ENCODE measurements at places on chromosomes 5 and 9.

DNA sequence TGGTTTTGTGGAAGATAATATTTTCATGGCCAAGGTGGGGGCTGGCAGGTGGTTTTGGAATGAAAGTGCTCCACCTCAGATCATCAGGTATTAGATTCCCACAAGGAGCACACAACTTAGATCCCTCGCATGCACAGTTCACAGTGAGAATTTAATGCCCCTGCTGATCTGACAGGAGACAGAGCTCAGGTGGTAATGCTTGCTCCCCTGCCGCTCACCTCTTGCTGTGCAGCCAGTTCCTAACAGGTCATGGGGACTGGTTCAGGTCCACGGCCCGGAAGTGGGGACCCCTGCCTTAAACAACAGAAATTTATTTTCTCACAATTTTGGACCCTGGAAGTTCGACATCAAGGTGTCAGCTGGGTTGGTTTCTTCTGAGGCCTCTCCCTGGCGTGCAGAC, 668.7 kb upstream of the ZNF608 start:
- DNase-seq, result no peak

GRCh38 chr9:7862170-7862569, 62.6 kb upstream of the DMAC1 start:
- no peak for DNase-seq

DNA sequence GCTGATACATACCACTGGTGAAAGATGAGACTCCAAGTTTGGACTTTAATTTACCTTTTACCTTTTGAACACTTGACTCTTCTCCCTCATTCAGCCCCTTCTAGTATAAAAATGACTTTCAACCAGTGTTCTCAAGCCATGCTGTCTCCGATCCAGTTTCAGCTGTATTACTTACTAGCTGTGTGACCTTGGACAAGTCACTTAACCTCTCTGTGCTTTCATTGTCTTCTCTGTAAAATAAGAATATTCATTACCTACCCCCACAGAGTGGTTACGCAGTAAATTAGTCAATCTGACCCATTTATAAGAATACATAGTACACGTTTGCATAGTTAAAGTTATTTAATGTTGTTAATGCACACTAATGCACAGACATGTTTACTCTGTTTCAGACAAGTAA, 12.6 kb upstream of the CEMIP2 start:
- no peak for DNase-seq

DNA sequence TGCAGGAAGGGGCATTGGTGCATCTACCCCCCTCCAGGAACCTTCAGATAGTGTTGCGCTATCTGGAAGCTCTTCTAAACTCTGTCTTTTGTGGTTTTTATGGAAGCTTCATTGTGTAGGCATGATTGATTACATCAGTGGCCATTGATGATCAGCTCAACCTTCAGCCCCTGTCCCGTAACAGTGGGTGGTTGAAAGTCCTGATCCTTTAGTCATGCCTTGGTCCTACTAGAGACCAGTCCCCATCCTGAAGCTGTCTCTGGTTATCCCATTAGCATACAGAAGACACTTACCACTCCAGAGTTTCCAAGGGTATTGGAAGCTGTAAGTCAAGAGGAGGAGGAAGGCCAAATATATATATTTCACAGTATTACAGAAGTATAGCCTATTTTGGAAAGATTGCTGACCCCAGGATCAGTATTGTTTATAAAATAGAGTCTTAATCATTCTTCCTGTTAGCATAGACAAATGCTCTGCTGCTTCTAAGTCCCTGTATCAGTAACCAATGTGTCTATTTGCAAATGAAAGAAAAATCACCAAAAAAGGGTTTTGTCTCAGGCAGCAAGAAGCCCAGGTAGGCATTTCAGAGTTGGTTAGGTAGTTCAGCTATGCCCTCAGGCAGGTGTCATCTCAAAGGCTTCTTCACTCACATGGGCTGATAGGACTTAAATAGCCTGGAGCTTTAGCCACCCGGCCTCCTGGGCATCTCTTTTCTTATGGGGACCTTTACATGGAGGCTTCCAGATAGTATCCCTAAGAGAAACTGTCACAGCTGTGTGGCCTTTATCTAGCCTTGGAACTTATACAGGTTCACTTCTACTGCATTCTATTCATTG, 41.6 kb downstream of the SPIN1 start:
- DNase-seq, result no peak

GRCh38 chr5:102211165-102211564, 84.9 kb downstream of the SLCO4C1 start:
- no peak for DNase-seq

GRCh38 chr5:4189317-4189716, 593.7 kb downstream of the IRX1 start:
- no peak for DNase-seq

GRCh38 chr5:40121236-40121635, 558.5 kb upstream of the PTGER4 start:
- no peak for DNase-seq

DNA sequence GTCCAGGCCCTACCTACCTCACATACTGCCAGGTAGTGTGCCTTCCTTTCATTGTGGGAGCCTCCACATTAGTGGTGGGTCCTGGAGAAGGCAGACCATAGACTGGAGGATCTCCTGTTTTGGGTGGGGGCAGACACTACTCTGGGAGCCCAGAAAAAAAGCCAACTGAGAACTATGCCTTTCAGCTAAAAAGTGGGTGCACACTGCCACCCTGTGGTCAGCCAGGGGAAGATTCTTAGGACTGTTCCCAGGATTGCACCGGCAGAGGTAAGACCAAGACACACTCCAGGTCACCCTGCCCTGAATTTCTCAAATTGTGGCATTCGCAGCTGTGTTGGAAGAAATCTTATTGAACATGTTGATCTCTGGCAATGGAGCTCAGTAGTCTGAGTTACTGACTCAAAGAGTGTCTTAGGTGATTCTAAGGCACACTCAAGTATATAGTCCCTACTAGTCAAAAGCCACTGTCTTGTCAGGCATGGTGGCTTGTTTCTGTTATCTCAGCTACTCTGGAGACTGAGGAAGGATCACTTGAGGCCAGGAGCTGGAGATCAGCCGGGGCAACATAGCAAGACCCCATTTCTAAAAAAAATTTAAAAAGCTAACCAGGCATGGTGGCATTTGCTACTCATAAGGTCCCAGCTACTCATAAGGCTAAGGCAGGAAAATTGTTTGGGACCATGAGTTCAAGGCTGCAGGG, 3.6 kb downstream of the SIGMAR1 start:
- no peak for DNase-seq

DNA sequence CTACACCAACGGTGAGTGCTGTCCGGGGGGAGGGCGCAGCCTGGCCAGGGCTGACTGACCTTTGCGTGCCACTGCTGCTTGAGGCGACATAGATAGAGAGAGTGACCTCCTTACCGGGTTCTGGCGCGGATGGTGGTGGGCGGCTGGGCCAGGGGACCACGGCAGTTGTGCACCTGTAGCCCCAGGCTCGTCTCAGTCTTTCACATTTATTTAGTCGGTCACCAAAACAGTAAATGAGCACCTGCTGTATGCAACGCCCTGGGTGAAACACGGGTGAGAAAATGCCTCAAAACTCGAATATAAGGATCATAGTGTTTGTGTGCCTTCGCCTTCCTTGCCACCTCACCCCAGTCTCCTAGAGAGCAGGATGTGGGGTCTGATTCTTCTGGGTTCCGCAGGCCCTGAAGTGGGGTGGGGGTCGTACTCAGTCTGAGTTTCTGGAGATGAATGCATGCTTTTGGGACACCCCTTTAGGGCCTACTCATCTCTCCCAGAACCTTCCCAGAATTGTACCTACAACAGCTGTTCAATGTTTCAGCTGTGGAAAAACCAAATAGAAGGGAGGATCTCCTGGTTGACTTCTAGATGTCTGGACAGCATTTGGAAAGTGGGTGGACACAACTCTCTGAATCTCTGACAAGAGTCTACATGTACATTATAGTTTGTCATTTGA, 714 bp downstream of the SEC24A start:
- no peak for DNase-seq

DNA sequence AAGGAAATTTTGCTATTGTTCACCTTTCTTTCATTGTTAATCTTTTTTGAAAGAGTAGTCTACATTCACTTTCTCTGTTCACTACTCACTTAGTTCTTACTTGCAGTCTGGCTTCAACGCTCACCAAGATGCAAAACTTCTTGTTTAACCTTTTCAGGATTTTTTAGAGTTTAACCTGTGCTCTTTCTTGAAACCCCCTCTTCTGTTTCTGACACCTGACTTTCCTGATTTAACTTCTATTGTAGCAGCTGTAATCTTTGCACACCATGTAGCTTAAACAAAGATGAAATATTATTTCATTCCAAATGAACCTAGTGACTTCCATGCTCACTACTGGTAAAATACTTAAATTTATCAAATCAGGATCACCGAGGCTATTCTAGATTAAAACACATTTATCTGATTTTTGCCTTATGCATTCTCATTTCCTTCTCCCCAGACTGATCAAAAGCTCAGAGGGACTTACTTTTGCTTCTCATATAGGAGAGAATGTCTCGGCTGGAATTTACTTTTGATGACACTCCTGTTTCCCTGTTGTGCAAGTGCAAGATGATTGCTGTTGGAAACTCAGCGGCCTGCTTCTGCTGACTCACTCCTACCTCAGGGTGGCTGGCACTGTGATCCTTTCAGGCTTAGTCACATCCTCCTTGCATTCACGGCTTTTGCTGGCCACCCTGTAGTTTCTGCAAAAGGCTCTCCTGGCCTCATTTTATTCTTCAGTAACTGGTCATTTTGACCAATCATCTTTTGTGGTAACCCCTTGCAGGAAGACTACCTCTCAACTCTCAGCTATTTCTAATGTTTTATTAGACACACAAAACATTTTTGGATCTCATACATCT, 109.3 kb upstream of the IFNE start:
- DNase-seq, result no peak

DNA sequence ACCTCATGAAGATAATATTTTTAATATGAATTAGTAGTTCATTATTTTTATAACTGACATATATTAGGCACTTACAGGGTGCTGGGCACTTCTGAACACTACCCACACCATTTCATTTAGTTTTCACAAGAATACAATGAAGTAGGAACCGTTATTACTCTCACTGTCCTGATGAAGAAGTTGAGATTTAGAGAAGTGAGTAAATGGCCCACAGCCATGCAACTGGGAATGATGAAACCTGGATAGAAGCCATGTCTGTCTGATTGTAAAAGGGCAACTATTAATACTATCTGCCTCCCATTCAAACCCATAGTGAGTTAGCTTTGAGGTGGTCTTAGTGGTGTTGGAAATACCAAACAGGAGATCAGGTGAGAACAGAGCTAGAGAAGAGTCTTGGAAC, 29.6 kb upstream of the OTULINL start:
- DNase-seq, result no peak

GRCh38 chr9:12719431-12719830, 26.2 kb downstream of the TYRP1 start:
- DNase-seq, result no peak

DNA sequence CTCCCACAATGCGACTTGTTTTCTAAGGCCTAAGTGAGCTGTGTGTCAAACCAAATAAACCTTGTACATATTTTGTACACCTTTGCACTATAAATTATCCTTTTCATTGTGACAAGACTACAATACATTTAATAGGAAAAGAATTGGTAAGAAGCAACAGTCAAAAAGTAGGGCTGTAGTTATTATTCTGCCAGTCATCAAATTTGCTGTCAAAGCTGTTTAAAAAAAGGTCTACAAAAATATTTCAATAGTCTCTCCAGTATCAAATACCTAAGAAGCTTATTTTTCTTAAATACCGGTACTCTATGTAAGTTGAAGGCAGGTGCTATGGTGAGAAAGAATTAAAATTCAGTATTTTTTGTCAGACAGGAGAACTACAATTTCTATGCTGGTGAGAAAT, 40.5 kb downstream of the TLE1 start:
- no peak for DNase-seq

DNA sequence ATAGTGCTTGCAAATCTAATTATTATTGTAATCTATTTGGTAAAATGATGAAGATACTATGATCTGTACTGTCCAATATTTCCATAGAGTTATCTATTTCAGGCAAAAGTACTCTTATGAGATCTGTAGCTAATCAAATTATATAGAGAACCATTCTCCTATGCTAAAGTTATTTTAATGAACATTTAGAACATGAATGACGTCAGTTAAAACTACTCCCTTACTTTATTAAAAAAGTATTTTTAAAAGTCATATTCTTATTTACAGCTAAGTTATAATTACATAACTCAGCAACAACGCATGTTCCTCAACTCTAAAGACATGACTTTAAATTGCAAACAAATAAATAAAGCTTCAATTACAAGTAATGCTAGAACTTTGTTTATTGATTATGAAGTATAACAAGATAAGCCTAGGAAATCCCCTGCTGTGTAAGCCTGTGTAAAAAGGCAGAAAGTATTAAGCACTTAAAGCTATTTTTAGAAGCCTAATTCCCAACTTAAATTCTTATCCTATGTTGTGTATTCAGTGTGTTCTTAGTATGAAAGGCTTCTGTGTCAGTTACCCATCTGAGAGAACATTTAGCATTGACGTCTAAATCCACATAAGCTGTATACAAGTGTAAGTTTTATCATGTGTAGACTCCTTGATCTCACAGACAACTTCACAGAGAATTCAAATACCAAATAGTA, 285.7 kb downstream of the HCN1 start:
- no peak for DNase-seq

DNA sequence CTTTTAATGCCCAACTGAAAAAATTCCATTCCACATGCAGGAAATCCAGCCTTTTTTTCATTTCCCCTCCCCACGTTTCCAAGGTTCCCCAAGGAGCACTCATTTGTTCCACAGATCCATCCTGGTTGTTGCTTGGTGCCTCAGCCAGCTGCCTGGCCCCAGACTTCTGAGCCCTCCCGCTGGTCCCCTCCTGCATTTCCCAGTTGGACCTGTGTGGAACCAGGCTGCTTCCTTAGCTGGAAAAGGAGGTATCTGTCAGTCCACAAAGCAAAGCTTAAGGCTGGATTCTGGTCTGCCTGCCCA, 44.8 kb downstream of the ANGPTL2 start:
- DNase-seq, result no peak

DNA sequence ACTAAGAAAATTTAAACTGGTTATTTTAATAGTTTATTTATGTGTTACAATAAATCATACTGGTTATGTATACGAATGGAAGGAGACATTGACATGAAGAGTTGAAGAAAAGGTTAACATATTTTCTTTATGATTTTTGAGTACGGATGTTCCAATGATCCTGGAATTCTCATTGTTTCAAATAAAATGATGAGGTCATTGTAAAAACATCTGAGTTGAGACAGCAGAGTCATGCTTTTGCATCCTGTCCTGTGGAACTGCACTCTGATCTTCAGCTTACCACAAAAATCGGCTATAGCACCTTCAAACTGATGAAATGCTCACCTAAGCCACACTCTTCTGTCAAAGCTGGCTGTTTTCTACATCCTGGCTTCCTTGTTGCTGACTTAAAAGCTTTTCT, 67.8 kb downstream of the PTCD2 start:
- DNase-seq, result no peak

GRCh38 chr5:443239-444151, 519 bp downstream of the EXOC3 start:
- no peak for DNase-seq
